ENCODE measurements at places on chromosomes 6 and 20.

- no peak for DNase-seq
Measured at GRCh38 chr20:37797669-37798175, 103.9 kb downstream of the CTNNBL1 start.

DNA sequence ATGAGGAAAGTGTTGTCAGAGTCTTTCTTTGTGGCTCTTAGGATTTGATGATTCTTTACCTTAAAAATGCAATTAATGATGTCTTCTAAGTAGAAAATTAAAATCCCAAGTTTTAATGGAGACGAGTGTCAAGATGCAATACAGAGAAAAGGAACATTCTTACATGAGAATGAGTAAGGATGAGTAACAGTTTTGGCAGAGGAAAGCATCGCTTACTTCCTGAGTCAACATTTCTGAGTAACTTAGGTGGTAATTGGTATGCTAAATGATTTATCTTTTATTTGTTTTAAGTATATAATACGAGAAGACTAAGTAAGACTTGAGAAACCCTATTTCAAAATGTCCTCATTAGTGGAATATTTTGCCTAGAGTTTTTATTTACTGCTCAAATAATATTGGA, 101.3 kb downstream of the RTN4IP1 start:
- no peak for DNase-seq

GRCh38 chr20:33784225-33784624, 26.9 kb upstream of the CHMP4B start:
- DNase-seq, result no peak

GRCh38 chr6:12289365-12289919, 719 bp upstream of the EDN1 start:
- DNase-seq, result peak; percentile 68

DNA sequence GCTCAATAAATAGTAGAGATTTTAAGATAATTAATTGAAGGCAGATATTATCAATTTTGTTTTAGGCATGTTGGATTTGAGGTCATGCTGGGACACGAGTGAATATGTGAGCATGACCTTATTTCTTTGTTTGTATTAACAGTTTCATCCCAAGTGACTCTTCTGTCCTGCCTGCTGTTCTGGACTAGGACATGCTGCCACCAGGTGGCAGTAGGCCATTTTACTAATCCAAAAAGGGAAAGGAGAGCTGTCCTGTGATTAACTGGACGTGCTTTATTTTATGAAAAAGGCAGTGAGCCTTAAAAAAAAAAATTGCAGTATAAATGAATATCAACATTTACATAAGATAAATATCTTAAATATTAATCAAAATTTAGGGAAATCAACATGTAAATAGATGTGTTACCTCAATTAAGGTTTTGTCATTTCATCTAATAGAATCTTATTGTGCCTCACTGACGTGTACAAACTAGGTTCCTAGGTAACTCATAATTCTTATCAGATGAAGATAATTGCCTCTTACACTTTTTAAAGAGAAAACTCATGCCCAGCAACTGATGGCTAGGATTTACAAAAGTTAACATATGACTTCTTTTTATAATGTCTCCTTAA, 49.8 kb downstream of the FRK start:
- peak; percentile 65 for DNase-seq

DNA sequence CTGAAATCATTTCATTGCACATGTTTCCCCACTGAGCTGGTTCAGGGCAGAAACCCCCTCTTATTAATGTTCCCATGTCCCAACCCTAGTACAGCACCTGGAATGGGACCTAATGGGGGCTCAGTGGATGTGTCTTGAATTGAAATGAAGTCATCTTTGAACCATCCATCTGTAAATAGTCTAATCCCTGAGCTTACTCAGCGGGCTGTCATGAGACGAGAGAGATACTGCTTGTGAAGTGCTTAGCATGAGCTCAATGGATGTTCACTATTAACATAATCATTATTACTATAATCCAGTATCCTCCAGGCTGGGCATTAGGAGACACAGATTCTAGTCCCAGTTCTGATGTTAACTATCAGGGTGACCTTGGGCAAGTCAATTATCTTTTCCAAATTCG, 106.6 kb upstream of the LRFN2 start:
- DNase-seq, result no peak

All from activated CD4-positive, alpha-beta memory T cell treated with anti-CD3 and anti-CD28 coated beads for 36 hours (primary cell).